ENCODE measurements at places on chromosomes 2 and 18. TPM values are rescaled to one million over a fixed set of nuclear protein-coding genes. Genes with fewer than 3 reads are reported as not detected.

Gene TPO
- total RNA-seq: not detected

Gene CRYGD
- total RNA-seq: not detected

Gene TXNDC2
- 0.87 TPM for total RNA-seq

Gene SP5
- 0.47 TPM for total RNA-seq

Gene CD207
- not detected for total RNA-seq

Gene FAM228A
- not detected for total RNA-seq

Gene CCBE1
- 13.9 TPM for total RNA-seq

DNA sequence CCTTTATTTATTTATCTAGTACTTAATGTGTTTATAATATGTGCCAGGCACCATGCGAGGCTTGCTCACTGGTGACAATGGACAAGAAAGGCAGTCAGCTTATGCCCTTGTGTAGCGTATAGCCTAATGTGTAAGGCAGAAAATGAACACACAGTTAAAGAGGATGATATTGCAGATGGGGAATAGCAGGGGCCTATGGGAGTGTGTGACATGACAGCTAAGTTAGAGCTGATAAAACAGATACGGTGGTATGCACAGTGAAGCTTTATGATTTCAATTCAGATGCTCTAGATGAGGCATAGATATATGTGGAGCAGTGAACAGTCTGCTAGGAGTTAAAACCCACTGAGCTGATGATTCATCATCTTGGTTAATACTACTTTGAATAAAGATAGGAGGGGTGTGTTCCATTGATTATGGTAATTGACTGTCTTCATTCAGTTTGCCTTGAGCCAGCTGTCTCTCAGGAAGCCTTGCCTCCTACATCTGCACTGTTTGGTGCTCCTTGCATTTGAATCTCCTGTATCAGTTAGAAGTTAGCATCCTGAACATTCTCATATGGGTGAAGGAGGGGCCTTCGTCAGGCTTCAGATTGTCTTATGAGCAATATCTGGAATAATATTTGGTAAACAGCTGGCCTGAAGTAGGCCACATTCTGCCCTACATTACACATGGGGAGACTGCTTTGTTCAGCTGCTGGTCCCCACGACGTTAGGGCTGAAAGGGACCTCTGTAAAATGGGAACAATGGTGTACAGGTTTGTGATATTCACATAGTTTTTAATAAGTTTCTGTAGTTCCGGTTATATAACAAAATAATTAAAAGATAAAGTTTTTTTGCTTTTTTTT lies 13.2 kb downstream of the MAP4K4 start:
- H3K27me3 ChIP-seq: no peaks in the 10 kb centered on the region
- peaks cover 24% of the 10 kb centered on the region for H3K36me3 ChIP-seq
- H3K4me1 ChIP-seq: peaks cover 21% of the 10 kb centered on the region
- peak; percentile 38 for DNase-seq

DNA sequence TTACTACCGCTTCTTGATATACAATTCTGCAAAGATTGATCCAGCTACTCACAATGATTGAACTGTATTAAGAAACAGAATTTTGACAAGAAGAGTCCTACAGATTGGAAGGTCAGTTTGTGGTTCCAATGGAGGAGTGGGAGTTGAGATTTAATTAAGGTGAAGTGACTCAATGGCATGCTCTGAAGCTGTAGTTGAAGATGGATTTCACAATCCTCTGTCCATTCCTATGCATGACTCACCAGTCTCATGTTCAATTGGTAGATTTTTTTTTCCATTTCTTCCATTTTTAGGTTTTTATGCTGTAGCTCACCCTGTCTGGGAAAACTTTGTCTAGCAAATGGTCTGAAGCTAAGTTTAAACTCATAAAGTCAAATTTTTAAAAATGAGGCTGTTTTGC lies 83.3 kb downstream of the DPP4 start:
- H3K27me3 ChIP-seq: no peaks in the 10 kb centered on the region
- H3K4me1 ChIP-seq: peaks cover 29% of the 10 kb centered on the region
- no peak overlapping the region for H3K4me3 ChIP-seq
- no peaks in the 10 kb centered on the region for H3K36me3 ChIP-seq
- DNase-seq: peak; percentile 83
- H3K27ac ChIP-seq: peak overlapping the region; percentile 32

DNA sequence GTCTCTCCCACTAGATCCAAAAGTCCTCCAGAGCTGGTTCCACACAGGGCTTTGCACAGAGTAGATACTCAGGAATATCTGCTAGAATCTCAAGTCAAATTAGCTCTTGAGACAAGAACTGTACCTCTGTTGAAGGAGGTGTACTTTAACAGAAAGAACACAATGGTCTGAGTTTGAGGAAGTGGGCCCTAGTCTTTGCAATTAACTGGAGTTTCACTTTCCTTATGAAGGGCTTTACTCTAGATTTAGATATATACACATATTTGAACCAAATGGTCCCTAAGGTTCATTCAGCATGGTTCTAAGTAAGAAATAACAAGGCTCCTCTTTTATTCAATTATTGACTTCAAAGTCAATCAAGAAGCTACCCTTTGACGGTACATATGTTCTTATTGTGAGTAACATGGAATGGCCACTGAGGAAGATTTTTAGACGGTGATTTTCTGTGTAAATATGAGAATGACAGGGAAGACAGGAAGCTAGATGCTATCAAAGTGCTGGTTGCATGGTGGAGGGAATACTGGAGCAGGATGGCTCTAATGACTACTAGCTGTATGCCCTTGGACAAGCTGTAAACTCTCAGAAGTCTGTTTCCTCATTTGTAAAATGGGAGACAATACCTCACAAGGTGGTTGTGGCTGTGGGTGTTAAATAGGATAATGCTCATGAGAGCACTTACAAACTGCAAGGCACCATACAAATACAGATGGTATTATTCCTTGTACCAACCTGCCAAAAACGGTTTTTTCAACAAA lies 73.5 kb upstream of the SERTAD2 start:
- no peak for DNase-seq
- no peaks in the 10 kb centered on the region for H3K36me3 ChIP-seq
- no peaks in the 10 kb centered on the region for H3K27me3 ChIP-seq
- no peak overlapping the region for H3K27ac ChIP-seq
- no peak overlapping the region for H3K4me3 ChIP-seq

GRCh38 chr2:213079756-213080155 lies 71.7 kb downstream of the IKZF2 start:
- H3K4me3 ChIP-seq: no peak overlapping the region
- no peaks in the 10 kb centered on the region for H3K4me1 ChIP-seq
- no peaks in the 10 kb centered on the region for H3K36me3 ChIP-seq

DNA sequence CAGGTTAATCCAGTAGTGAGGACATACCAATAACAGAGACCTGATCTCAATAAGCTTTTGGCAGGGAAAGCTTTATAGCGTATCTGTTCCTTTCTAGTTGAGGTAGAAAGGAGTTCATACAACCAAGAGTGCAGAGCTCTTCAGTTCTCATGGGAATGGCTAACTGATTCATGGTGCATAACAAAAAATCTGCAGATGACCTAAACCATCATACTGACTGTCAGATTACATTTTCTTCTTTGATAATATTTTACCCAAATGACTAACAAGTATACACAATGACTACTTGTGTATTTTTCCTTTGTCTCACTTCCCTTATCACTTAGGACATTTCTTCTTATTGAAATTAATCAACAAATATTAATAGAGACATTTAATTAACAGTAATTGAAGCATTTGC lies 140.0 kb upstream of the SERTAD2 start:
- no peaks in the 10 kb centered on the region for H3K27me3 ChIP-seq
- H3K36me3 ChIP-seq: no peaks in the 10 kb centered on the region
- peak overlapping the region; percentile 16 for H3K4me3 ChIP-seq
- DNase-seq: peak; percentile 56

DNA sequence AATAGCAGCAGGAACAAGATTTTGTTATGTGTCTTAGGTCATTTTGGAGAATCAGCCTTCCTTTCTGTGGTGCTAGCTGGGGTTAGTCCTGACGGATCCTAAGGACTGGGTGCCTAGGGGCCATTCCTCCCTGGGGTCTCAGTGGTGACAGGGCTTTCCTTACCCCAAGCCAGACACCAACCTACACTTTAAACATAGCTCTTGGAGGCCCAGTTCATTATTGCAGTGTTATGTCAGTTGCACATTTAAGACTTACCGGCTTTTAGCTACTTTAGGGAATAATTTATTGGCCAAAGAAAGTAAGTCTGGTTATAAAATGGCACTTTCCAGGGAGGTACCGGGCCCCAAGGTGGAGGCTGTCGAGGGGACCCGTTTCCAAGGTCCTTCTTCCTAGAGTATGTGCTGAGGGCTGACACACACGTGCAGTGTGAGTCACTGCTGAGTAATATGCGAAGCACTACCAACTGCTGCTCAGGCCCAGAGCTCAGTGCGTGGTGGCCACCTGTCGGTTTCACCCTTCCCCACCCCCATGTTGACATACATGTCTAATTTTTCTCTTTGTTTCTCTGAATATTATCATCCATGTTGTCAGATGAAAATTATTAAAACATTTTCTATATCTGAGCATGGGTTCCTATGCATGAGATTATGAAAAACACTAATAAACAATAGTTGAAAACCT lies 37.0 kb upstream of the GRHL1 start:
- 0 out of 2 replicates have a peak overlapping the region, but pooled peaks have one; percentile 17 for H3K27ac ChIP-seq
- peaks cover 11% of the 10 kb centered on the region for H3K4me1 ChIP-seq
- peak; percentile 92 for DNase-seq
- H3K36me3 ChIP-seq: peaks cover 18% of the 10 kb centered on the region
- no peak overlapping the region for H3K4me3 ChIP-seq
- H3K27me3 ChIP-seq: no peaks in the 10 kb centered on the region

DNA sequence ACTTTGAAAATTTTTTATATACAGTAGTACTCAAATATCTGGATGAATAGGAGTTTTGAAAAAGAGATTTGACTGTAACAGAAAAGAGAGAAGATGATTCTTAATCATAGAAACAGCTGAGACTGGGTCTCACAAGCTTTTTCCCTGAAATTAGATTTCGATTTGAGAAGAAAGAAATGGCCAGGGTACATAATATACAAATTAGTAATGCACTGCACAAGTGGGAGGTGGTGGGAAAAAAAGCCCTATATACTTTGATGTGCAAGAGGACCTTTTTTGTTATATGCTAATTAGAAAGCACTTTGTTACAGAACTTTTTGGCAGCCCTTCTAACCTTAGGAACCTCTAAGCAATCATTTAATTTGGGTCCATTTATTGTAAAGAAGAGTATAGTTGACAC lies 62.9 kb downstream of the EML4 start:
- H3K27ac ChIP-seq: no peak overlapping the region
- no peaks in the 10 kb centered on the region for H3K36me3 ChIP-seq
- H3K4me1 ChIP-seq: no peaks in the 10 kb centered on the region
- H3K4me3 ChIP-seq: no peak overlapping the region
- H3K27me3 ChIP-seq: no peaks in the 10 kb centered on the region

- peaks cover 12% of the 10 kb centered on the region for H3K4me1 ChIP-seq
- no peaks in the 10 kb centered on the region for H3K27me3 ChIP-seq
- no peak overlapping the region for H3K4me3 ChIP-seq
Observed at GRCh38 chr18:45019469-45019868, 338.8 kb downstream of the SETBP1 start.

GRCh38 chr18:25187521-25188192 lies 164.3 kb downstream of the ZNF521 start:
- no peak overlapping the region for H3K27ac ChIP-seq
- no peak for DNase-seq
- H3K36me3 ChIP-seq: no peaks in the 10 kb centered on the region
- no peak overlapping the region for H3K4me3 ChIP-seq
- H3K27me3 ChIP-seq: peaks cover 86% of the 10 kb centered on the region
- H3K4me1 ChIP-seq: no peaks in the 10 kb centered on the region

GRCh38 chr2:168357797-168358472 lies 98.1 kb upstream of the CERS6 start:
- no peak overlapping the region for H3K27ac ChIP-seq
- H3K4me1 ChIP-seq: no peaks in the 10 kb centered on the region
- H3K4me3 ChIP-seq: no peak overlapping the region
- DNase-seq: no peak
- no peaks in the 10 kb centered on the region for H3K36me3 ChIP-seq

DNA sequence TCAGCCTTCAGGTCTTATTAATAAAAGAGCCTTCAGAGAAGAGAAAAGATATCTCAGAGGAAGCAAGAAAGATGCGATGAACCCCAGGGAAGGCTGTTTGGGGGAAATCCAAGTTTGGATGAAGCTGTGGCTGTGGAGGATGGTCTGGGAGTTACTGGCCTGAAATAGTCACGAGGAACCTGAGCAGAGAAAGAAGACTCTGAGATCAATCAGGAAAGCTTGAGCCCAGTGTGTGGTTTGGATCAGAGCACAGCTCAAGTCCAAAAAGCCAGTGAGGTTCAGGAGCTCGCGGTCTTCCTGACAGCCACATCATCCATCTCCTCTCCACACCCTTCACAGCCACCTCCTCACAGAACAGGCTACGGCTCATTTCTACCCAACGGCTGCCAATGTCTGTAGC lies 87.4 kb upstream of the SERPINE2 start:
- H3K27ac ChIP-seq: no peak overlapping the region
- H3K4me1 ChIP-seq: peaks cover 5% of the 10 kb centered on the region
- H3K4me3 ChIP-seq: no peak overlapping the region
- H3K36me3 ChIP-seq: no peaks in the 10 kb centered on the region
- DNase-seq: no peak

DNA sequence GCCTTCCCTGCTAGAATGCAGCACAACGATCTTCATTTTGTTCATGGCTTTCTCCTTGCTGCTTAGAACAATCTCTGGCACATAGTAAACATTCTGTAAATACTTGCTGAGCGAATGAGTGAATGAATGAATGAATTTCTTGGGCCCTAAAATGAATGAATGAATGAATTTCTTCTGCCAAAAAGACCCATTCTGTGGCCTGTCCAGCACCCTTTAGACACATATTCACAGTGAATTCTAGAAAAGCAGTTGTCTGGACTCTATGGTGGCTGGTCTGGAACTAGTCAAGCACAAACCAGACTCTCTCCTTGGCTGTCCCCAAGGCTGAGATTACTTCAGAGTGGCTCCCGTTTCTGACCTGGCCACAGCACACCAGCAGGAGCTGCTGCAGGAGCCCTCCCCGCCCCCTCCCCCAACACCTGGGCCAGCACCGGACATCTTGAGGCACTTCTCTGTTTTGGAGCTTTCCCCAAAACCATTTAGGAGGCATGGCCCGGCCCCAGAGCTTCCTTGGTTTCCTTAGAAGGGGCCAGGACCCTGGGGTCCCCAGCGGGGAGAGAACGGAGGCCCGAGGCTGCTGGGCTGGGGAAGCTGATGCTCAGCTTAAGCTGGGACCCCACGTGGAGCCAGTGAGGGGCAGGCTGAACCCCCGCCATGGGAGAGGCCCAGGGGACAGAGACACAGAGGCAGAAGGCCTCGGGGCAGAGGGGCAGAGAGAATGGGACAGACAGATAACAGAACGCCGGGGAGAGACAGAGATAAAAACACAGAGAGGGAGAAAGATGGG lies 159.0 kb downstream of the ZFP36L2 start:
- H3K4me1 ChIP-seq: peaks cover 43% of the 10 kb centered on the region
- H3K27ac ChIP-seq: no peak overlapping the region
- no peaks in the 10 kb centered on the region for H3K36me3 ChIP-seq
- no peaks in the 10 kb centered on the region for H3K27me3 ChIP-seq
- H3K4me3 ChIP-seq: no peak overlapping the region

DNA sequence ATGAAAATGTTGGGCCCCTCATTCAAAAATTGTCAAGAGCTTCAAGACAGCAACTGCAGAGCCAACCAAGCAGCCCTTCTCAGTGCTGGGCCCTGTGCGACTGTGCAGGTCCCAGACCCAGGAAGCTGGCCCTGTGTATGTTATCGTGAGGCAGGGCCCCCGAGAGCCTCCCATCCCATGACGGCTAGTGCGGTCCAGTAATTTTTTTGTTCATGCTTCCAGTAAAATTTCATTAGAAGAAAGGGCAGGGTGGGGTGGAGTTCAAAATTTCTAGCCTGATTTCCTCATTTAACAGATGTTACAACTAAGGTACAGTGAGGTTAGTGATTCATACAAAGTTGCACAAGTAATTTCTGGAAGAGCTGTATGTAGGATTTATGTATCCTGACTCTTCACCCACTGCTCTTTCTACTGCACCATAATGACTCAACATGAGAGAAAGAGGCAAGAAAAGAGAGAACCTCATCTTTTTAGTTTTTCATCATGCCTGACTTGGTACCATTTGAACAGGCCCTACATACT lies 105.5 kb downstream of the ZEB2 start:
- no peak overlapping the region for H3K4me3 ChIP-seq
- no peaks in the 10 kb centered on the region for H3K36me3 ChIP-seq
- no peaks in the 10 kb centered on the region for H3K27me3 ChIP-seq
- DNase-seq: peak; percentile 86
